ENCODE measurements at places on chromosomes 3 and 15.

- DNase-seq: no peak
Observed at GRCh38 chr15:56883088-56883487, 35.4 kb upstream of the TCF12 start.

- no peak for DNase-seq
Observed at GRCh38 chr3:130687327-130687726, 59.3 kb downstream of the PIK3R4 start.

- DNase-seq: no peak
Observed at GRCh38 chr3:189288348-189289235, 116.8 kb downstream of the TPRG1 start.

GRCh38 chr15:71800835-71801745 is 9.3 kb upstream of the NR2E3 start:
- no peak for DNase-seq

DNA sequence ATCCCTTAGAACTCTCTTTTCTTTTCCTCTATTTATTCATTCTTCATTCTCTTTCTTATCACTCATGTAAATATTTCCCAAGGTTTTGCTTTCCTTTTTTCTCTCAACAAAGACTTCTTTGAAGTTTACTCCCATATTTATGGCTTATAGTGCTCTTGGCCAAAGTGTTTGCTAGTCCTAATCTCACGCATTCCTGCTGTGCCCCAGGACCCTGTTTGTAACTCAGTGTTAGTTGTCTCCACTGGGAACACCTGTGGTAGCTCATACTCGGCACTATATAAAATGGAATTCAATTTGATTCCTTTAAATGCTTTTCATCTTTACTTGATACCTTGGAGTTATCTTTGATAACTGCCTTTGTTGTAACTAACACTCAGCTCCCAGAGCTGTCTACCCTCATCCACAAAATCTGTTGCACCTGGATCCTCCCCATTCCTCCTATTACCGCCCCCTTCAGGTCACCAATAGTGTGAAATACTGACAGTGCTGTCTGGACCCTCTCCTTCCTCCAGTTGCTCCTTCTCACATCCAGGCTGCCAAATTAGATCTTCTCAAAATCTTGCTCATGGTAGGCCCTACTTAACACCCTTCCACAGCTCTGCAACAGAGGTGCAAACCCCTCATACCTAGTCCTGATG is 76.8 kb downstream of the TIGIT start:
- DNase-seq: no peak

GRCh38 chr3:53123953-53124352 is 6.3 kb downstream of the RFT1 start:
- DNase-seq: no peak

- DNase-seq: no peak
Observed at GRCh38 chr3:69182588-69183316, 60.4 kb upstream of the LMOD3 start.
